ENCODE measurements at places on chromosomes 12 and 14.
A peak's percentile ranks its signal among the peaks of the same experiment; 100 is the strongest.

- DNase-seq: no peak
These were observed 19.2 kb downstream of the CLIP1 start for GRCh38 chr12:122403115-122403770.

DNA sequence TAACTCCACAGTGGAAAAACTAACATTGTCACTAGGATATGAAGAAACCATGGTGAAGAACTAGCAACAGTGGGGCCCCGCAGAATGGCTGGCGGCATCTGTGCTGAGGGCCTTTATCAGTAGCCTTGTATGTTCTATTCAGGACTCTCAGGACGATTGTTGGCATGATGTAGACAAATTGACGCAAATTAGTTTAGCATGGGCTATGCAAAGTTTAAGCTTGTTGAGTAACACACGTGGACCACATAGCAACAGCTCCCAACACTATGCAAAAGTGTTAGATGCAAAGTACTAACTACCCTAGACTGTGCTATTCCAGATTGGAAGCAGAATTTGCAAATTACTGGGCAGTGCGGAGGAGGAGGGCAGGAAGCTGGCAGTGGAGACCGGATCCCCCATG lies 38.2 kb upstream of the TMEM263 start:
- no peak for DNase-seq

DNA sequence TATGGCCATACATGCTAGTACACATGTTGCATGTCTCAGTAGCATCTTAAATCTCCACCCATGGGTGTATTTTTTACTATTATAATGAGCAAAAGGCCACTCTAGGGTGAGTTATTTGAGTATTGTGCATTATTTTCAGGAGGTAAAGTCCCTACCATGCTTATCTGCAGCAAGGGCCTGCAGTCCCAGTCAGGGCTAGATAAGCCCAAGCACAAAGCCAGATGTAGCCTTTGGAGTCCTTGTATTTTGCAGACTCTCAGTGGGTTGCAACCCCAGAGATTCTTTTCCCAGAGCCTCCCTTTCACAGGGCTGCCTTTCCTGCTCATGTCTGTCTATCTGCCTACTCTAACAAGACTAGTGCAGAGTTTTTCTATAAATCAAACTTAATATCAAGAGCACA lies 295.3 kb downstream of the IPO8 start:
- DNase-seq: no peak

DNA sequence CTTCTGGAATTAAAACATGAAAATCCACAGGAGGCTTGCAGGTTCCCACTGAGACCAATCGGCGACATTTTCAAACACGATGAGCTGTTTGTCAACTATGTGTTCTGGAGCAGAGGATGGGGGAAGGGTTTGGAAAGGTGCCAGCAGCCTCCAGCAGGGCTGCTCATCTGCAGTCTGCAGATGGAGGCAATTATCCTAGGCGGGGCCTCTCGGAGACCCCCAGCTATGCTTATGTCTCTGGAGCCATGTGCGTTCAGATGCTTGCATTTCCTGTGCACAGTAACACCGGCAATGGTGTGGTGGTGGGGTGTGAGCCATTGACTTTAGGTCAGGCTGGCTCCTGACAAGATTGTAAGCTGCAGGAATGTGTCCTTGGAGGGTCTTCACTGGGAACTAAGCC lies 51.7 kb downstream of the RPH3A start:
- peak; percentile 20 for DNase-seq

DNA sequence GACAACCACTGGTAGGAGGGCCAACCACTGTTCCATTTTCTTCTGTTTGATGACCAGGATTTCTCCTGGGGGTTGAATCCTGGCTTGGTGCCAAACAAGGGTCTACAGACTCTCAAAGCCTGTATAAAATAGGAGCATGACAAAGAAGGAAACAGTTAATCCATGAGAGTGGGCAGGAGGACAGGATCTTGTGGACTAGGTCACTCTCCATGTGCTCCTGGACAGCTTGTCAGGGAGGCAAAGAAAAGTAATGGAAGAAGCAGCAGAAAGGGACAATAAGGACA lies 243.7 kb downstream of the AKAP6 start:
- no peak for DNase-seq

GRCh38 chr14:104349950-104350349 lies 211.6 kb downstream of the KIF26A start:
- DNase-seq: no peak

DNA sequence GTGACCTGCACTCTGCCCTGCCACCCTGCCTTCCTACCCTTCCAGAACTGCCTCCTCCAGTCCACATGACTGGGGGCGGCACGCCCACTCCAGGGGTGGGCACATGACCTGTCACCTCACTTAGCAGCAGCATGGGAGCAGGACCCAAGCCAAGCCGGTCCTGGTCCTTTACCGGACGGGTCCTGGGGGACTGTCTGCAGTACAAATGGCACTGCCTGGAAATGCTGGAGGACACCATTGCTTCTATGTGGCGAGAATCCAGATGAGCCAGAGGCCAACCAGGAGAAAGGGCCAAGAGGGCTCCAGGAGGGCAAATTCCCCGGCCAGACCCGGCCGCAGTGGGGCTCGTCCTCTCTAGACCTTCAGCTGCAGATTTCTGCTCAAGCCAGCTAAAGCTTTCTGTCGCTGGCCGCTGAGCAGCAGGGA lies 33.1 kb downstream of the ITPK1 start:
- no peak for DNase-seq

DNA sequence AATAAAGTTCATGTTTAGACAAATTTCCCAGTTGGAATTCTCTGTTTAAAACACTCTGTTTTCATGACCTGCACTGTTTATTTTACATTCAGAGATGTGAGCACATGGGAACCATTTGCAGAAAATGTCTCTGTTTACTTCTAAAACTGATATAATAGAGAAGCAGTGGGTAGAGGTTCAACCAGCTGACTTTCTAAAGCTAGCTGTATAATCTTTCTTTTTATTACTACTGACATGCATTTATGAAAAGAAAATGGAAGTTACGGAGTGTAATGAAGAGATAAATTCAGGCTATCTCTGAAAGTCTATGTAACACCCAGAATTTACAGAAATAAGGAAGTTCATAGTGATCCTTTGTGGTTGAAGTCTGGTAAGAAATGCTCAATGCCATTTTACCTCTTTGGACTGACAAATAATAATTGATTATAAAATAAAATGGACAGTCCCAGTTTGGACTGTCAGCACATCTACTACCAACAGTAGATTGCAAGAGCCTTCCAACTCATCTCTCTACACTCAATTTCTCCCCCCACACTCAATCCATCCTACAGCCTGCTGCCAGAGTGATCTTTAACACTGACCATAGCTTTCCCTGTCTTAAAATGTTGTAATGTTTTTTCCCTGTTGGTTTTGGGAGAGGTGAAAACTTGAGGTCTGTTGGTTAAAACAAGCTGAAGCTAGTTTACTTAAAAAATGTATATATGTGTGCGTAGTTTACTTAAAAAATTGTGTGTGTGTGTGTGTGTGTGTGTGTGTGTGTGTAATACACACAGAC lies 137.4 kb downstream of the AEBP2 start:
- no peak for DNase-seq

- no peak for DNase-seq
These were observed 517.6 kb upstream of the ATP2B1 start for GRCh38 chr12:90226211-90226610.

DNA sequence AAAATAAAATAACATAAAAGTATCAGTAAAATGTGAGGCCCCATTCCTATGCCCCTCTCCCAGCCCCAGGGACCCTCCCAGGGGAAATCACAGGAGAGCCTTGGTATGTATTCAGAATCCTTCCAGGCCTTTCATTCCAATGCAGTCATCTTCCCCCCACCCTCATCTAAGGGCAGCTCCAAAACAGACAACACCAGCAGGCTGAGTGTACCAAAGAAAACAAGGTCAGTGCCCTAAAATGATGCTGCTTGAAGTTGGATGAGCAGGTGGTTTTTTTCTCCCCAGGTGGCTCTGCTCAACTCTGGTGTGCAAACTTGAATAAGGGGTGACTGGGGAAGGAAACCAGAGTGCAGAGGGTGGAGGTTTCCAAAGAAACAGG lies 56.2 kb downstream of the TSPAN9 start:
- DNase-seq: no peak

DNA sequence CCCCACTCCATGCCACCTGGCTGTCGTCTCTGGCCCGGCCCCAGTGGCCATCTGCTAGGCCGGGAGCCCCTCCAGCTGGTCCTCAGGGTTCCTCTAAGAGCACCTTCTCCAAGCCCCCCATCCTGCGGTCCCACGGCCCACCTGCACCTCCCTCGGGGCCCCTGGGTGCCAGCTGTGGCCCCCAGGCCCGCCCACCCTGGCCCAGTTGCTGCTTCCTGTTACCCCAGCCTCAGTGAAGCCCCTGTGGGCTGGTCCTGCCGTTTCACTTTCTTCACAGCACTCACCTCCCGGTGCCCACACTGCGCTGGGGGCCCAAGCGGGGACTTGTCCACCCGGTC lies 27.6 kb upstream of the NUDT14 start:
- no peak for DNase-seq

DNA sequence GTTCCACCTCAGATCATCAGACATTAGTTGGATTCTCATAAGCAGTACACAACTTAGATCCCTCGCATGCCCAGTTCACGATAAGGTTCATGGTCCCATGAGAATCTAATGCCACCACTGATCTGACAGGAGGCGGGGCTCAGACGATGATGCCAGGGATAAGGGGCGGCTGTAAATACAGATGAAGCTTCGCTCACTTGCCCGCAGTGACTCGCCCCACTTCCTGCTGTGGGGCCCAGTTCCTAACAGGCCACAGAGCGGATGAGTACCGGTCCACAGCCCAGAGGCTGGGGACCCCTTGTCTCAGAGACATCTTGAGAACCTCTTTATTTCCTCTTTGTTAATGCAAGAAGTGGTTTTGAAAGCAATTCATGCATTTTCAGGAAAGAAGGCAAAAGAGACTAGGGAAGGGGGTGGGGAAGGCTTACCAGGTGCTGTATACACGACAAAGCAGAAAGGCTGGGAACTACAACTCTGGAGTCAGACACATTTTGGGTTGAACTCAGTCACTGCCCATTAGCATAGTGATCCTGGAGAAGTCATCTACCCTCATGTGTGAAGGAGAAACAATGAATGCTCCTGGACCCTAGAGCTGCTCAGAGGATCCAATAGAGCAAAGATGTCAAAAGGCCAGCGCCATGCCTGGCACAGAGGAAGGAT lies 68.7 kb downstream of the EID3 start:
- no peak for DNase-seq

GRCh38 chr12:40648519-40648918 lies 43.7 kb upstream of the CNTN1 start:
- DNase-seq: no peak

- DNase-seq: no peak
These were observed at the start of gene PAH for GRCh38 chr12:102917026-102917787. TSS of gene PAH (minus strand) at chr12:102917244. CDS start at chr12:102917130, 114 bp downstream.

- DNase-seq: no peak
These were observed 52.9 kb downstream of the GNS start for GRCh38 chr12:64706306-64706705.

DNA sequence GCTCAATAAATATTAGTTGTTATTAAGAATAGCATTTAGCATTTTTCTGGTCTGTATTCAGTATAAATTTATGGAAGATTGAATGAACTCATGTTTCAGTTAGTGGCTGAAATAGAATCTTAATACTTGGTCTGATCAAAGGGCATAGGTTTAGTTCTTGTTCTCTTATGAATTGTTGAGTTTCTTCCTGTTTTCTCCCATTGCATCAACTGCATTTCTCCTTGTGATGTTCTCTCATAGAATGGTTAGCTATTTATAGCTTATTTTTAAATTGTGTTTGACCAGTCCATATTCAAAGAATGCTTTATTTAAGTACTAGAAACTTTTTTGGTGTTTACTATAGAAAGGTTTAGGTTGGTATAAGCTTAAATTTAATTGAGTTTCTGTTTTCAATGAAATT lies 29.8 kb downstream of the APAF1 start:
- DNase-seq: no peak

DNA sequence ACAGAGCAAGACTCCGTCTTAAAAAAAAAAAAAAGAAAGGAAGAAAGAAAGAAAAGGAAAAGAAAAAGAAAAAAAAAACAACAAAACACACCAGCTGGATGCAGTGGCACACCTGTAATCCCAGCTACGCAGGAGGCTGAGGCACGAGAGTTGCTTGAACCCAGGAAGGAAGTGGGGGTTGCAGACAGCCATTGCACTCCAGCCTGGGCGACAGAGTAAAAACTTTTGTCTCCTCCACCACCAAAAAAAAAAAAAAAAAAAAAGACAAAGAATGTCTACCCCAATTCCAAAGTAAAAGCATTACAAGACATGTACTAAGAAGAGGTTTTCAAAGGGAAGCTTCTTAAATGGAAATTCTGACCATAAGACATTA lies 53.4 kb downstream of the HNRNPC start:
- DNase-seq: no peak
